Activated effector memory CD4-positive, alpha-beta T cell treated with anti-CD3 and anti-CD28 coated beads, Interleukin-2, amount 50 U/mL, for 16 hours (primary cell): ENCODE measurements at places on chromosomes 6 and 20.

DNA sequence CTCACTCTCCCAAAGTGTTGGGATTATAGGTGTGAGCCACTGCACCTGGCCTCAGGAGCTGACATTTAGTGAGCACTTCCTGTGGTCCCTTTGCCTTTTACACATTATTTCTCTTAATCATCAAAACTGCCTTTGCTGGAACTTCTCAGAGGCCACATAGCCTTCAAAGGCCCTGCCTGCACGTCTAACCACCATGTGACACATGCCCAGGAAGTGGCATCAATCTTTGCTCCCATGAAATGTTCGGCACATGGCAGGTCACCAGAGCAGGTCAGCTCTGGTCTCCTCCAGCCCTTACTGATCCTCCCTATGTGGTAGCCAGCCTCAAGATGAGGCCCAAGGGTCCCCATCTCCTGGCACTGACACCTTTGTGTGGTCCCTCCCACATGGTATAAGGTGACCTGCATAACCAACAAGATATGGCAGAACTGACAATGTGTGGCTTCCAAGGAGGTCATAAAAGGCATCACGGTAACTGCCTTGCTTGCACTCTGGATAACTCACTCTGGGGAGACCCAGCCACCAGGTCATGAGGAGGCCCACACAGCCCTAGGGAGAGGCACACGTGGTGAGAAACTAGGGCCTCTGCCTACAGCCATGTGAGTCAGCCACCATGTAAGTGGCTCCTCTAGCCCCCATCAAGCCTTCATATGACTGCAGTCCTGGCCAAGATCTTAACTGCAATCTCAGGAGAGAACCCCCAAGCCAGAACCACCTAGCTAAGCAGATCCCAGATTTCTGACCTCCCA lies 28.8 kb upstream of the HMGA1 start:
- DNase-seq = peak; percentile 68

DNA sequence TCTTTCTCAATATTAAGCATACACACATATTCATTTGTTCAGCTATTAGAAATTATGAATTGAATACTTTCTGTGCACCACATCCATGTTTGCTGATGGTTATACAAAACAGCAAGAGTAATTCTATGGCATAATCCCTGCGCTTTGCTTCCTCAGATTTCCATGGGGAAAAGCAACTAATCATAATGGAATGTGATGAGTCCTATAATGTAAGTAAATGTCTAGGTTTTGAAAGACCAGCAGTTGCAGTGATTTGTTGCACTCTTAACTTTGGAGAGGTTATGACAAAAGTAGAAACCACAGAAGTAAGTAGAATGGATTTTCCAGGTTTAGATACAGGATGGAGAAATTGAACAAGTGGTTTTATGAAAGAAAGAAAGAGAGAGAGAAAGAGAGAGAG lies 652.1 kb downstream of the CBLN4 start:
- no peak for DNase-seq

DNA sequence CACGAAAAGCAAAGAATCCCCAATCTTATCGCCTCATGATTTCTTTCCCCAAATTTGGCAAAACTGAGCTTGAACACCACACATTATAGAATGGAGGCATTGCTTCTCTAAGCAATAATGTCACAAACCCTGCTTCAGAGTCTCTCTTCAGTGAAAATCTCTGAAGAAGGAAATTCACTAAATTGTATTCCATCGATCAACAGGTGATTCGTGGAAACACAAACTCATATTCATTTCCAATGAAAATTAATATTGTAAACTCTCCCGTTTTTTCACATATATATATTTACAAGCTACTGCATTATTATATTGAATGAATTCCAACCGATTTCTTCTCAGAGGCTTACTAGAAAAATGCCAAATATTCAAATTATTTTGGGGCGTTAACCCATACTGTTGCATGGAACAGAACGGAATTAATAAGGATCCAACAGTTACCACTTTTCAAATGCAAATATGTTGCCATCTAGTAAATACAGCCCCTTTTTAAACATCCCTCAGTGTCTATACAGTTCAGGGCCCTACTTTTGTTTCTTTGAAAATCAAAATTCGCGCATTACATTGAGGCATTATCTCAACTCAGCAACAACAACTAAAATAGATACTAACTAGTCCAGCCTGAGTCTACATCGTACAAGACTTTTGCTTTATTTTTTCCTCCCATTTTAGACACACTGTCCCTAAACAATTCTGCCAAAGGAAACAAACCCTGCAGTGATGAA lies 1.3 kb downstream of the KIF13A start:
- no peak for DNase-seq

GRCh38 chr6:107033126-107033525 lies 5.1 kb downstream of the MTRES1 start:
- no peak for DNase-seq

DNA sequence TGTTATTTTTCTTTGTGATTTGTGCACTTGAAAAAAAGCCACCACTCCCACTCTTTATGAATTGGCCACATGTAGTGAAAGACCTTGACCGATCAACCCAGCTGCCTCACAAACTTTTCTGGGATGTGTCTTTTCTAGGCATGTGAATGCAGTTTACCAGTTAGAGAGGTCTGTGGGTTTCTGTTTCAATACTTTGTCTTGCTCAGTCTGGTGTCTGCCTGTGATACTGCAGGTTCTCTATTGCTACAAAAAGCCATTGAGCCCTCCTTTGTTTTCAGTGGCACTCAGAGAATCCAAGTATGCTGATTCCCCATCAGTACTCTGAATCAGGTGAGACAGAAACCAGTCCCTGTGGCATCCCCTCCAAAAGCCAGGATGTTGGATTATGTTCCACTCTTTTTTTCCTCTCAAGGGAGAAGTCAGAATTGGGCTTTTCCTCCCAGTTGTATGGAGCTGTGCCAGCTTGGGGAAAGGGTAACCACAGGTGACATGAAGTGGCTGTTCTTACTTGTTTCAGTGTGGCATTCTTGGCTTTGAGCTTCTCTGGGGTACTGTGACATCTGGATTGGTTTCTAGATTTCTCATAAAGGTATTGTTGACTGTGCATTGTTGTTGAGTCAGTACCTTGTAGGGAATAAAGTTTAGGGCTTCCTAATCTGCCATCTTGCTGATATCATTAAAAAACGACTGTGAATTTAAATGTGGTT lies 26.3 kb upstream of the ZFP64 start:
- no peak for DNase-seq

DNA sequence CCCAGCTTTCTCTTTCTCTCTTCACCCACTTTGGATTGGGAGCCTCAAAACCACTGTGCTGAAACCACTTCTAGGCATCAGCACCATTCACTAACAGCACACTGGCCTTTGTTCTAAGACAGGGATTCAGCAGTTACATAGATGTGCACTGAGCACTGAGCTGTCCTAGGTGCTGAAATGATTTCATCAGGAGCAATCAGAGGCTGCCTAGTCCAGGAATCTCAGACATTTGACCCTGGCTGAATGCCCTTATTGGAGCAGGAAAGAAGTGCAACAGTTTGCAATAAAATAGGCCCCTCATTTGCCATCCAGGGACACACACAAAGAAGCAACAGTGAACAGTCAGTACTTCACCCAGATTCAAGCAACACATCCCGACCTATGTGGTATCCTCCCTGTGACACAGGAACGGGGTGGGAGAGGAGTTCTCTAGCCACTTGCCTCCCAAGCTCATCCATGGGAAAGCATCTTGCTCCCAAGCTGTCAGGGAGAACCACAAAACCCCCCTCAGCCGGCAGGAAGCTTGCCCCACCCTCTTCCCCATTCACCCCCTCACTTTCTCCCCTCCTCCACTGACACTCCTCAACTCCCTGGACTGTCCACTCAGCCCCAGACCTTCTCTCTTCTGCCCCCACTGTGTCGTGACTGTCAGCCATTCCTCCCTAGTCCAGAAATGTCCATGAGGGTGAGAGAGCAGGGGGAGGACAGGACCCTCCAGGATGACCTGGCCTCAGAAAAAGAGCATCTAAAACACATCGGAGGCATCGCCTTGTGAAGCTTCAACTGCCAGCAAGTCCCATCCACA lies 304.4 kb downstream of the PREX1 start:
- no peak for DNase-seq

DNA sequence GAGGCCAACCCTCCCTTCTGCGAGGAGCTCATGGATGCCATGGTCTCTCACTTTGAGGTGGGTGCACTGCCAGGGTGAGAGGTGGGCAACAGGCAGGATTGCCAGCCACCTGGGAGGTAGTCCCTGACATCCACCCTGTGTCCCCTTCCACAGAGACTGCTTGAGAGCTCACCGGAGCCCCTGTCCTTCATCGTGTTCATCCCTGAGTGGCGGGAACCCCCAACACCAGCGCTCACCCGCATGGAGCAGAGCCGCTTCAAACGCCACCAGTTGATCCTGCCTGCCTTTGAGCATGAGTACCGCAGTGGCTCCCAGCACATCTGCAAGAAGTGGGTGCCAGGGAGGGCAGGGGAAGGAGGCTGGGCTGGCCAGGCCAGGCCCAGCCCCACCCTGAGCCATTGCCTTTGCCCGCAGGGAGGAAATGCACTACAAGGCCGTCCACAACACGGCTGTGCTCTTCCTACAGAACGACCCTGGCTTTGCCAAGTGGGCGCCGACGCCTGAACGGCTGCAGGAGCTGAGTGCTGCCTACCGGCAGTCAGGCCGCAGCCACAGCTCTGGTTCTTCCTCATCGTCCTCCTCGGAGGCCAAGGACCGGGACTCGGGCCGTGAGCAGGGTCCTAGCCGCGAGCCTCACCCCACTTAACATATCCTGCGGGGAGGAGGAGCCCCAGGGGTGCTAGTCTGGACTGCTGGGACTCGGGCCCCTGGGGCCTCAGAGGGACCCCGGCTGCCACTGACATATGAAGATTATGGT lies 12.8 kb downstream of the PCIF1 start:
- DNase-seq = peak; percentile 60

GRCh38 chr6:79574174-79574573 lies 36.9 kb upstream of the LCA5 start:
- no peak for DNase-seq

DNA sequence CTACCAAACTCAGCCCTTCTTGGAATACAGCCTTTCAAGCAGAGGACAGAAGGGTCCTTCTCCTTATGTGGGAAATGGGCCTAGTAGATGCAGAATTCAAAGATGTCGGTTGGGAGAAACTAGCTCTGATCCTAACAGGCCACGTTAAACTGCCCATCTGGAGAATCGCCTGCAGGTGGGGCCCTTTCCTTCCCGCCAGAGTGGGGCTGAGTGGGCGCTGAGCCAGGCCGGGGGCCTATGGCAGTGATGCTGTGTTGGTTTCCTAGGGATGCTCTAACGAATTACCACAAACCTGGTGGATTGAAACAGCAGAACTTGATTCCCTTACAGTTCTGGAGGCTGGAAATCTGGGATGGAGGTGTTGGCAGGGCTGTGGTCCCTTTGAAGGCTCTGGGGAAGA lies 9.1 kb downstream of the MAPK13 start:
- DNase-seq = no peak

DNA sequence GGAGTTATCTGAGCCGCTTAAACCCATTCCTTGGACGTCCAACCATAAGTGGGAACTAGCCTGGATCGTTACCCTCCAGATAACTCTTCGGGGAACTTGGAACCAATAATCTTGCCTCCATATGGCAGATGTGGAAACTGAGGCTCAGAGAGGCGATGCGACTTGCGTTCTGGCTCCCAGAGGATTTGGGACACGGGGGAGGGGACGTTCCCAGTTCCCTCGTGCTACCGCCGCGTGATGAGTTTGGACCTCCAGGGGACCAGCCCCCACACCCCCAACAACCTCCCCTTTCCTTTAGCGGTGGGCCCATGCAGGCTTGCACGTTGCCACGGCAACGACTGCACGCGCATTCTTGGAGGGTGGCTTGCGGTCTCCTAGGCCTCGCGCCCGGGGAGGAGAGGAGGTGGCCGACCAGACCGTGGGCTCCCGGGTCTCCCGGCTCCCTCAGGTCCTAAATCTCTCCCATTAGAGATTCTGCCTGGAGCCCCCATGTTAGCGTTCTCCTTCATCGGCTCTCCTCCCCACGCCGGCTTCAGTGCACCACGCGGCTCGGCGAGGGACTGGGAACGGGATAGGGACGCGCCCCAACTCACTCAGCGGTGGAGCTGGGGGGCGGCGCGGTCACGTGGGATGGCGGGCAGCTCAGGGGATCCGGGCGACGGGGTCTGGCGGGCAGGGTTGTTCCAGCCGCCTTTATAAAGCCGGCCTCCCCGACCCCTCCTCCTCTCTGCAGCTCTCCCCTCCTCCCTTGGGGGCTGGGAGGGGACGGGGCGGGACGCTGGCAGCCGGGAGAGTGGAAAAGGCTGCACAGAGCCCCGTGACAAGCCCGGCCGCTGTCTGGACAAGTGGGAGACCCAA lies at the start of gene PLTP:
TSS of gene PLTP (minus strand) at position 670 of the 858 bp plus-strand sequence. CDS start 703 bp downstream, outside the sequence.
- DNase-seq = peak; percentile 71

DNA sequence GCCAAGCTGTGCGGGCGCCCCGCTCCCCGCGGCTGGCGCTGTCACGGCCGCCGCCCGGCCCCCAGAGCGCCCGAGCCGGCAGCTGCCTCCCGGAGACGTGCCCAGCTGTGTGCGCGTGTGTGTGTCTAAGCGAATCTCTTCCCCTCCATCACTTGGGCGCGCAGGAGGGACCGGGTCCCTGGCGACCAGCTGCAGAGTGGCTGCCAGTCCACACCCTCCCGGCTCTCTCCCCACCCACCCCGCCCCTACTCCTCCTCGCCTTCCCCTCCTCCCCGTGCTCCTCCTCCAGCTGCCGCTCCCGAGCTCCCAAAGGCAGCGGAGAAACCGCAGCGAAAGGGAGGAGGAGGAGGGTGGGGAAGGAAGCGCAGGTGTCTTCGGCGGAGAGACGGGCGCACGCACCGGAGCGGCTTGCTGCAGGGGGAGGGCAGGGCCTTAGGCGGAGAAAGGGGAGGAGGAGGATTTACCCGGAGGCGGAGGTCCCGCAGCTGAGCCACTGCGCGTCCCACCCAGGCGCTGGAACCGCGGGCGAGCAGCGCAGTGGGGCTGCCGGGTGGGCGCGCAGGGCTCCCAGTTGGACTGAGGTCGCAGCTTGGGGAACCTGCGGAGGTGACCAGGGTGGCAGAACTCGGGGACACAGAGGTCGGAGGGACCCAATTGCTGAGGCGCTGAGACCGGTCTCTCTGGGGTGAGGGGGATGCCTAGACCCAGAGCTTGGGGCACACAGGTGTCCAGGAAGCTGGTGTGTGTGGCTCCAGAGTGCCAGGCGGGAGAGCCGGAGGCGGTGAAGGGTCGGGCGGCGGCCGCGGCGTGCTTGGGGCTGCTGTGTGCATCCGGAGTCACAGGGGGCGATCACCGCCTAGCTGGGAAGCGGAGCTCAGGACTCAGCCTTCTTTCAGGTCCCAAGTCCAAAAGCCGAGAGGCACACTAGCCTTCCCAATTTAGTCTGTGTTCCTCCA lies at the start of gene HS3ST5:
TSS of gene HS3ST5 (minus strand) at position 198 of the 956 bp plus-strand sequence. CDS start 280,178 bp downstream, outside the sequence.
- DNase-seq = no peak

- DNase-seq = no peak
Observed at GRCh38 chr6:12882761-12883290, 166.3 kb downstream of the PHACTR1 start.
